ENCODE measurements at places on chromosomes 4 and X. TPM values are rescaled to one million over a fixed set of nuclear protein-coding genes. Genes with fewer than 3 reads are reported as not detected.

DNA sequence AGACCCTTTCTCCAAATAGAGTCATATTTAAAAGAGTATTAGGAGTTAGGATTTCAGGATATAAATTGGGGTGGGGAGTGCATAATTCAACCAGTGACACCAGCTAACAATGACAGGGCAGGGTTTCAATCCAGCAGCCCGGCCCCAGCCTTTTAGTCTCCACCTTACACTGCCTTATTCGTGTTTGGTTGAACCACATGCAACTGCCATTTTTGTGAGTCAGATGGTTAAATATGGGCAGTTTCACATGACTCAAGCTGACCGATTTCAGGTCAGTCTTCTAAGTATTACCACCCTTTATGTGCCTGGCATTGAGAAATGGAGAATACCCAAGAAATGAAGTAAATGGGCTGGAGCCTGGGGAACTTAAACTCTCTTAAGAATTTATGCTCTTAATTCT lies 102.8 kb downstream of the STOX2 start:
- no peaks in the 10 kb centered on the region for H3K36me3 ChIP-seq
- no peak overlapping the region for H3K27ac ChIP-seq
- DNase-seq: no peak
- H3K4me3 ChIP-seq: no peak overlapping the region
- H3K27me3 ChIP-seq: no peaks in the 10 kb centered on the region
- no peaks in the 10 kb centered on the region for H3K4me1 ChIP-seq

Gene FATE1
- not detected for total RNA-seq

Gene MSX1
- 0.44 TPM for total RNA-seq

DNA sequence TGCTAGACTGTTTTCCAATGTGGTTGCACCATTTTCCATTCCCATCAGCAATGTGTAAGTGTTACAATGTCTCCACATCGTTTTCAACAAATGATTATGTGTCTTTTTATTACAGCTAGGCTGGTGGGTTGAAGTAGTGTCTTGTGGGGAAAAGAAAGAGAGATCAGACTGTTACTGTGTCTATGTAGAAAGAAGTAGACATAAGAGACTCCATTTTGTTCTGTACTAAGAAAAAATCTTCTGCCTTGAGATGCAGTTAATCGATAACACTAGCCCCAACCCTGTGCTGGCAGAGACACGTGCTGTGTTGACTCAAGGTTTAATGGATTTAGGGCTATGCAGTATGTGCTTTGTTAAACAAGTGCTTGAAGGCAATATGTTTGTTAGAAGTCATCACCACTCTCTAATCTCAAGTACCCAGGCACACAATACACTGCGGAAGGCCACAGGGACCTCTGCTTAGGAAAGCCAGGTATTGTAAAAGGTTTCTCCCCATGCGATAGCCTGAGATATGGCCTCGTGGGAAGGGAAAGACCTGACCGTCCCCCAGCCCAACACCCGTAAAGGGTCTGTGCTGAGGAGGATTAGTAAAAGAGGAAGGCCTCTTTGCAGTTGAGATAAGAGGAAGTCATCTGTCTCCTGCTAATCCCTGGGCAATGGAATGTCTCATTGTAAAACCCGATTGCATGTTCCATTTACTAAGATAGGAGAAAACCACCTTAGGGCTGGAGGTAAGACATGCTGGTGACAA lies 23.0 kb upstream of the UGT2B15 start:
- no peaks in the 10 kb centered on the region for H3K36me3 ChIP-seq
- H3K4me3 ChIP-seq: no peak overlapping the region
- H3K27ac ChIP-seq: no peak overlapping the region

- H3K36me3 ChIP-seq: no peaks in the 10 kb centered on the region
- DNase-seq: no peak
- no peaks in the 10 kb centered on the region for H3K27me3 ChIP-seq
- no peak overlapping the region for H3K4me3 ChIP-seq
Measured at GRCh38 chr4:77859256-77859655, 3.4 kb upstream of the MRPL1 start.

- H3K27me3 ChIP-seq: no peaks in the 10 kb centered on the region
- DNase-seq: no peak
- H3K4me1 ChIP-seq: no peaks in the 10 kb centered on the region
- no peak overlapping the region for H3K4me3 ChIP-seq
- H3K36me3 ChIP-seq: no peaks in the 10 kb centered on the region
- H3K27ac ChIP-seq: no peak overlapping the region
Measured at GRCh38 chrX:9336456-9336855, 128.4 kb upstream of the TBL1X start.

Gene PRKG2
- total RNA-seq: not detected

- no peaks in the 10 kb centered on the region for H3K36me3 ChIP-seq
- H3K4me3 ChIP-seq: no peak overlapping the region
- H3K4me1 ChIP-seq: no peaks in the 10 kb centered on the region
- H3K27ac ChIP-seq: no peak overlapping the region
Measured at GRCh38 chr4:127783955-127784770, 2.0 kb downstream of the HSPA4L start.
